ENCODE measurements at places on chromosomes 13 and 19.

GRCh38 chr19:40282920-40283319 is 2.2 kb downstream of the AKT2 start:
- no peak for DNase-seq

- DNase-seq: no peak
Observed at GRCh38 chr19:24046550-24046949, 40.4 kb upstream of the ZNF254 start.

DNA sequence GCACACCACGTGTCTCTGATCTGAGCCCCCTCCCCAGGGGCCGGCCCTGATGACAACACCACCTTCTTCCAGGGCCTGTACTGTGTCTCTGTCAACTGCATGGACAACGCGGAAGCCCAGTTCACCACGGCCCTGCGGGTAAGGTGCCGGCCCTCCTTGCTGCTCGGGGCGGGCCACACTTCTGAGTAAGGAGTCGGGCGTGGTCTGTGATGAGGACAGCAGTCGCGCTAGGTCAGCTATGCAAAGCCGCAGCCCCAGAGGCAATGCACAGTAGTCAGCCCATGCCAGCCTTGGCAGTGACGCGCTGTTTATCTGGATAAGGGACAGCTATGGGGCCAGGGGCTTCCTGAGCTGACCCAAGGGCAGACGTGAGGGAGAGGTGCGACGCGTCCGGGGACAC is 24.6 kb downstream of the MAU2 start:
- DNase-seq: no peak

- no peak for DNase-seq
Observed at GRCh38 chr13:38283346-38283745, 66.3 kb upstream of the UFM1 start.

GRCh38 chr19:53892981-53893325 is 11.0 kb downstream of the PRKCG start:
- DNase-seq: no peak

DNA sequence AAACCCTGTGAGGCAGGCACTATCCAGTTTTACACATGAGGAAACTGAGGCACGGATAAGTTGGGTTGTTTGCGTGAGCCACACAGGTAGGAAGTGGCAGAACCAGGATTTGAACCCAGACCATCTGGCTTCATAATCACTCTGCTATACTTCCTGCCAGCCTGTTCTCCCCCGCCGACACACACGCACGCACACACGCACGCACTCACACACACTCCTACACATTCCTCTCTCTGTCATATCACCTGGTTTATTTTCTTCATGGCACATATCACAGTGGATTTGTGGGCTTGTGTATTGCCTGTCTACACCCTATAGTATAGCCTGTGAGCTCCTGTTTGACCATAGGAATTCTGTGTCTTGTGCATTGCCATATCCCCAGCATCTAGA is 140.0 kb downstream of the SIPA1L3 start:
- no peak for DNase-seq

DNA sequence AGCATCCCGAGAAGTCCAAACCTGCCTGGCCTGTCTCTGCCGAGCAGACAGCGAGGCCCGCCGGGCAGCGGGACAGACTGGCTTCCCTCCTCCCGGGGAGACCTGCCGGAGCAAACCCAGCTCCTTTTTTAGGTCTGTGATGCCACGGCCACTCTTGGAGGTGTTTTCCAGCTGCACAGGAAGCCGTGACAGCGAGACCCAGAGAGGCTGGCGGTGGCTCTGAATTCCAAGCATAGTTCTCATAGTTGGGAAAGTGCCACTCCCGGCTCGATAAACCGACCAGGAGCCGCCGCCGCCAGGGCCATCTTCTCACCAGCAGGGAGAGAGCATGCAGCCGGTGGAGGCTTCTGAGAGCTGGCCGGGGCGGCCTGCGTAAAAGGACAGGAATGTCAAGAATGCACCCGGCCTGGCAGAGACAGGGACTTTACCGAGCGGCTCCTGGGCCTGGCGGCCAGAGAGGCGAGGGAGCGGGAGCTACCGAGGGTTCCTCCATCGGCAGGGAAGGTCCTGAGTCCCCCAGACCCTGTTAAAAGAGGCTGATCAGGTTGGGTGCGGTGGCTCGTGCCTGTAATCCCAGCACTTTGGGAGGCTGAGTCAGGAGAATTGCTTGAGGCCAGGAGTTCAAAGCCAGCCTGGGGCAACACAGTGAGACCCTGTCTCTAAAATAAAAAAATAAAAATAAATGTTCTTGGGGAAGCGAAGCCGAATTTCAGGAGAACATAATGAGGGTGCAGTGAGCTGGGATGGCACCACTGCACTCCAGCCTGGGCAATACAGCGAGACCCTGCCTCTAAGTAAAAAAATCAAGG is 64.9 kb downstream of the GADD45B start:
- DNase-seq: no peak

DNA sequence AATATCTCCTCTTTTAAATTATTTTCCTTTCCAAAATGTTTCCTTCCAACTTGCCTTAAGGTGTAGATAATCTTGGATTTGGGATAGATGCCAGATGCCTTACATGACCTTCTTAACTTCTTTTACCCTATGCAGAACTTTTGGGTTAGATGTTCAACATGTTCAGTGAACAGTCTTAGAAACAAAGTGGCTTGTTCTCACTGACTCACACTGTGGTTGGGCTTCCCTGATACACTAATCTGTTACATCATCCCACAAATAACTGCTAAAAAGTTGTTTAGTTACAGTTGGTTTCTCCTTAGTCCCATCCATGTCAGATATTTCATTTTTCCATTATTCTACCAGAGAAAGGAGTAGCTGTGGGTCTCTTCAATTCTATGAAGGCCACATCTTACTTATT is 2638.2 kb downstream of the PCDH9 start:
- DNase-seq: no peak

GRCh38 chr13:62747629-62748028 is 1332.0 kb upstream of the PCDH20 start:
- DNase-seq: no peak

Measured in C1 segment of cervical spinal cord (tissue), 14 donors.